ENCODE measurements at places on chromosomes 16 and 17.

GRCh38 chr17:4480929-4481898 is 17.5 kb upstream of the SPNS2 start:
- no peak for DNase-seq

DNA sequence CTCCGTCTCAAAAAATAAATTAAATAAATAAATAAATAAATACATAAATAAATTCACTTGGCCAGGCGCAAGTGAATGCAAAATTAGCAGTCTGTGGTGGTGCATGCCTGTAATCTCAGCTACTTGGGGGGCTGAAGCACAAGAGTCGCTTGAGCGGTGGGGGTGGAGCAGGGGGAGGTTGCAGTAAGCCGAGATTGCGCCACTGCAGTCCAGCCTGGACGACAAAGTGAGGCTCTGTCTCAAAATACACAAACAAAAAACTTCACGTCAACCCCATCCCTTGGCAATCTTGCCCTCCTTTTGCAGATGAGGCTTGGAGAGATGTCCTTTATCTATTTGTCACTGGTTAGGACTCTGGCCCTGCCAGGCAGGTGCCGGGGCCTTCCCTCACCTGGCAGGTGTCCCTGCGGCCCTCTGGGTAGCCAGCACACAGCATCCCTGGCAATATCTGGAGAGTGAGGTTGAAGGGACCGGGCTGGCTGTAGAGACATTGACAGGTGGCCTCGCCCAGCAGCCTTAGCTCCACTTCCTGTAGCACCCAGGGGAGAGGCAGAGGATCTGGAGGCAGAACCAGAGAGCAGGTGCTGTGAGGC is 4.4 kb downstream of the PRSS36 start:
- peak; percentile 77 for DNase-seq

GRCh38 chr16:62596125-62596524 is 559.9 kb upstream of the CDH8 start:
- DNase-seq, result no peak

DNA sequence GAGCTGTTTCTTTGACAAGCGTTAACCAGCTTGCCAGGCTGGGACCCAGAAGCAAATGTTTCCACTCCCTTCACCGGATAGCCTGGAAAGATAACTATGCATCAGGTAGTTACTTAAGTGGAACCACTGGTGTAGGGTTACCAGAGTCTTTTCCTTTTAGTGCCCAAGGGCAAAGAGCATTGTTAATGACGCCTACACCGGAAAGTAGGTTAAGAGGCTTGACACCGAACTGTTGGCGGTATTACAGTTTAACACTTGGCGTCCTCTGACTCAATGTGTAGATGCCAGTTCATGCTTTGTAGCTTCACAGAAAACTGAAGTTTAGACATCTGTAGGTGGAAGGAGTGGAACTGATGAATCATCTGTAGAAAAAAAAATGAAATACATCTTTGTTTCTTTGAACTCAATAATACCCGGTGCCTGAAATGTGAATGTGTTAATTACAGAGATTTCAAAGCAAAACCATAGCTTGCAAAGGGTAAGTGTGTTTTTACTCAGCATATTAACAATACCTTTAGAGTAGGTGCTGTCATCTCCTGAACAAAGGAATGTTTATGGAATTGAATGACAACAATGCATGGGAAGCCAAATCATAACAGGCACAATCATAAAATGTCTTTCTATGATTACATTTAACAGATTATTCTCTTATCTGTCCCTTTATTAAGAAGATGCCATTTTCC is 426.7 kb upstream of the SALL1 start:
- DNase-seq, result no peak

- peak; percentile 52 for DNase-seq
These were observed 477 bp downstream of the CFAP20 start for GRCh38 chr16:58128711-58129096.

GRCh38 chr16:31465788-31466370 is 6.1 kb upstream of the TGFB1I1 start:
- DNase-seq, result no peak

- no peak for DNase-seq
These were observed 10.3 kb downstream of the LYRM1 start for GRCh38 chr16:20910781-20911321.
